ENCODE measurements at places on chromosomes 5 and 9. TPM values are rescaled to one million over a fixed set of nuclear protein-coding genes. Genes with fewer than 3 reads are reported as not detected.

The NELFB gene
- 25.0 TPM for polyA plus RNA-seq

The PTGR1 gene
- not detected for polyA plus RNA-seq

The ARSI gene
- polyA plus RNA-seq: not detected

- H3K4me1 ChIP-seq: no peaks in the 10 kb centered on the region
- H3K27me3 ChIP-seq: no peaks in the 10 kb centered on the region
- no peak for DNase-seq
- no peak overlapping the region for H3K27ac ChIP-seq
These were observed 27.4 kb upstream of the CORO2A start for GRCh38 chr9:98219794-98220370.

All from immature natural killer cell (primary cell).